ENCODE measurements at places on chromosomes 6 and 20. TPM values are rescaled to one million over a fixed set of nuclear protein-coding genes. Genes with fewer than 3 reads are reported as not detected.
A peak's percentile ranks its signal among the peaks of the same experiment; 100 is the strongest.

The PLA2G7 gene
- total RNA-seq = not detected

GRCh38 chr6:108165714-108166663 is at the start of gene NR2E1:
TSS of gene NR2E1 (plus strand) at chr6:108166022. CDS start at chr6:108166766, 744 bp downstream.
- peak; percentile 17 for DNase-seq

DNA sequence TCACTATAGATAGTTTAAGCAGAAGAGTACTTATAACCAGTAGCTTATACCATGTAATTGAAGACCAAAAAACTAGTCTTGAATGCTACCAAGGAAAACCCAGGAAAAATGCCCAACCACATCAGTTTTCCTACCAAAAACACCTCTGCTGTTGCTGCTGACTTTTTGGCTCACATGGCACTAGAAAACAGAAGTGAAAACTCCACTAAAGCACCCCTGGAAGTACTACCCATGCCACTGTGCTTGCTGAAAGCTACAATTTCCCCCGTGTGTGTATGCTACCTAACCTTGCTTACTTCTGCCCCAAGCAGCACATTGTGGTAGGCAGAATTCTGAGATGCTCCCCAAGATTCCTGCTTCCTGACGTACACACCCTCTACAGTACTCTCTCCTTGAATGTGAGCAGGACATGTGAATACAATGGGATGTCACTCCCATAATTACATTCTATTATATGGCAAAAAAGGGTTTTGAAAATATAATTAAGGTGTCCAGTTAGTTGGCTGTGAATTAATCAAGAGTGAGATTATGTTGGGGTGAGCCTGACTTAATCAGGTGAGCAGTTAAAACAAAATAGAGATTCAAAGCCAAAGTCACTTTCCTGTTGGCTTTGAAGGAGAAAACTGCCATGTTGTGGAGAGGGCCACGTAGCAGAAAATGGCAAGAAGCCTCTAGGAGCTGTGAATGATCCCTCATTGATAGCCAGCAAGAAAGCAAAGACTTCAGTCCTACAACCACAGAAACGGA is 209.8 kb upstream of the MARCKS start:
- no peak for DNase-seq

The LY86 gene
- total RNA-seq = 0.96 TPM

GRCh38 chr6:45156075-45156474 is 172.1 kb upstream of the RUNX2 start:
- no peak for DNase-seq

- no peak for DNase-seq
Observed at GRCh38 chr20:24321973-24322372, 147.5 kb upstream of the SYNDIG1 start.

DNA sequence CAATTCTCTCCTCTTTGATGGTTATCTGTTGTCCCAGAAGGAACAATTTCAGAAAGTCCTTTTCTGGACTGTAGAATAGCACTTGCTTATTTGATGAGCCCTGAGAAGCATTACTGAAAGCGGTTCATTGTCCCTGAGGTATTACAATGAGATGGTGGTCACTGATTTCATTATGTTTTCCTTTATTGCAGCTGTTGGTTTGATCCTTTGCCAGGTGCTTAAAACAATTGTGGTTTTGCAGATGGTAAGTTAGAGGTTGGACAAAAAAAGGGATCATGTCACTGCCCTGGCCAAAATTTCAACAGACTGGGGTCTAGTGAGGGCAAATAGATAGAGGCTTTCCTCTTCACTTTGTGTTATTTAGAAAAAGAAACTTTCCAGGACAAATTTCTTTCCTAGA is 61.9 kb downstream of the ESR1 start:
- no peak for DNase-seq

DNA sequence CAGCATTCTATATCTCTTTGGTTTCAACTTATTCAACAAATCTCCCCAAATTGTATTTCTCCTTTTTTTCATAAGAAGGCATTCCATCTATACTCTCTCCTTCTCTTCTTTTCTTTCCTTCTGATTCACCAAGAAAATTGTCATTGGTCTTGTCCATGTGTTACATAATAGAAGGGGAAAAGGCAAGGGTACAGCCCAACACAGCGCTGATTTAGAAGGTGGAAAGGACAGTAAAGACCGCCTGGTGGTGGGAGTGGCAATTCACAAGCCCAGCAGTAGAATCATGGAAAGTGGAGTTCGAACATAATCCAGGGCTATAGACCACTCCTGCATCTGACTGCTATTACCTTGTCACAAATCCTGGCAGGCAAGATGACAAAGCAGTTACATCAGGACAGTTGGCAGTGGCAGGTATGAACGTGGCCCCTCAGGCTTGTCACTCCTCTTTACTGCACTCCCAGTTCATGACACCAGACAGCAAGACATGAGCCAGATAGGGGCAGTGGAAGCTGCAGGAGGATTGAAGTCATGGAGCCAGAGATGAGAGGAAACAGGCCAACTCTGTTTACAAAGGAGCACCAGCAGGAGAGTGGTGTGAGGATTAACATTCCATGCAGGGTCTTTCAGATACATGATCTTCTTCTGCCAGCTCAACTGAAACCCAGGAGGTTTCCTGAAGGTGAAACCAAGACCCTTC is 2.1 kb upstream of the TNFAIP3 start:
- no peak for DNase-seq

DNA sequence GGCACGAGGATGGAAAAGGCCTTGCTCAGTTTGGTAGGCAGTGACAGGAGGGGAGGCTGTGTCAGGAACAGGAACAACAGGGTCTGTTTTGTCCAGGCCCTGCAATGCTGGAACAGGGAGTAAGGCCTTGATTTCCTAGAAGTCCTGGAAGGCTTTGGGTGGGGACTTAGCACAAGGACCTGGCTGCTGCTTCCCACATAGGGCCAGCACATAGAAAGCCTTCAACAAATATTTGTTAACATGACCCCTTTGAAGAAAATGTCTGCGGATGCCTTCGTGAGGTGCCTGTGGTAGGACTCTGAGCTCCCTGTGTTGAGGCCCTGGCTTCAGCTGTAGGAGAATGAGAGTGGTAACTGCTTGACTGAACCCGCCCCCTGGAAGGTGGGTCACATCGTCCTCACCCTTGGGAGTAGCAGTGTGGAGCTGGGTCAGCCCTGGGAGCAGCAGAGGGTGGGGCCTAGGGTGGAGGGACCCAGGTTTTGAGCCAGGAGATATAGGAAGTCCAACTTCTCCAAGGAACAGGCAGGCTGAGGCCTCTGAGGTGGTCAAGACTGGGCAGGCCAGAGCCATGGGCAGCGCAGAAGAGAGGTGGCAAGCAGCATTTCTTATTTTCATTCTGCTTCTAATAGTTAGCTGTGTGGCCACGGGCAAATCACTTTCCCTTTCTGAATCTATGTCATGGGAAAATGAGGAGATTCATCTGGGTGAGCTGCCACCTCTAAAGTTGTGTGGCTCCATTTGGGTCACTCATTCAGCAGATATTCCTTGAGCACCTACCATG is 50.0 kb downstream of the CNBD2 start:
- DNase-seq = no peak

DNA sequence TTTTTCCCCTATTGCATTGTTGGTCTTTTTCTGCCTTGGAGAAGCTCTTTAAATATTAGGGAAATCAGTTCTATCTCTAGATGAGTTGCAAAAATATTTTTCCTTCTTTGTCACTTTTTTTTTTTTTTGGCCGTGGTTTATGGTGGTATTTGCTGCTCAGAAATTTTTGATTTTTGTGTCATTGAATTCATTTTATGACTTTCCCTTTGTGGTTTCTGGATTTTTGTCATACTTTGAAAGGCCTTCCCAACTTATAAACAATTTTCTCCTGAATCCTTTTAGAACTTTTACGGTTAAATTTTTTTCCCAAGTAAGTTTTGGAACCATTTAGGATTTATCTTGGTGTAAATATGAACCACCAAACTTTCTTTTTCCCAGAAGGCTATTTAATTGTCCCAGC is 145.6 kb downstream of the GJA10 start:
- DNase-seq = no peak

- DNase-seq = no peak
Observed at GRCh38 chr20:62368392-62368975, 1.4 kb upstream of the LAMA5 start.

The MTHFD1L gene
- total RNA-seq = 71.3 TPM

The RBPJL gene
- not detected for total RNA-seq

The RFX6 gene
- not detected for total RNA-seq

The PACRG gene
- total RNA-seq = 0.43 TPM

DNA sequence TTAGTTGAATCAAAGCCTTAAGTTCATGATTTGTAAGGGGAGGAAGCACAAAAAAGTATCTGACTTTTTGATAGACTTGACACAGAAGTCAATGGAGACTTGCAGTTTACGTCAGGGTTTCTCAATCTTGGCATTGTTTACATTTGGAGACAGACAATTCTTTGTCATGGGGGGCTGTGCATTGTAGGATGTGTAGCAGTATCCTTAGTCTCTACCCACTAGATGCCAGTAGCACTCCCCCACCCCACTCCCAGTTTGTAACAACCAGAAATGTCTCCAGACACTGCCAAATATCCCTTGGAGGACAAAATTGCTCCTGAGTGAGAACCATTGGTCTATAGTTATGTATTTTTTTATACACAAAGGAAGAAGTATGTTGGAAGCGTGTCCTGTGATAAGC is 434.1 kb downstream of the RFPL4B start:
- no peak for DNase-seq

DNA sequence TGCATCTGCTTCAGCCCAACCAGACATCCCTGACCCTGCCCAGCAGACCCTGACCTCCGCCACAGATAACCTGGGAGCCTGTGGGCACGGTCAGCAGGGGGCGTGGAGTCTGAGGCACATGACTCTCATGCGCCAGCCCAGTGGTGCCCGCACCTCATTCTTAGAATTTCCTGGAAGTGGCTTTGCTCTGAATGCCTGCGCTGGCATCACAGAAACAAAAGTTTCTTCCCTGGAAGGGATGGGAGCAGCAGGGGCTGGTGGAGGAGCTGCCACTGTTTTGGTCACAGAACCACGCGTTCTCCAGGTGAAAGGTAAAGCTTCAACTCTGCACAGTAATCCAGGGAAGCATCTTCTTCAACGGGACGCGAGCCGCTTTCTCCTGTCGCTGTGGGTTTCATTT is 67.9 kb upstream of the DUSP22 start:
- no peak for DNase-seq

The GUCA1A gene
- total RNA-seq = 0.14 TPM

The GPR63 gene
- total RNA-seq = 0.41 TPM

DNA sequence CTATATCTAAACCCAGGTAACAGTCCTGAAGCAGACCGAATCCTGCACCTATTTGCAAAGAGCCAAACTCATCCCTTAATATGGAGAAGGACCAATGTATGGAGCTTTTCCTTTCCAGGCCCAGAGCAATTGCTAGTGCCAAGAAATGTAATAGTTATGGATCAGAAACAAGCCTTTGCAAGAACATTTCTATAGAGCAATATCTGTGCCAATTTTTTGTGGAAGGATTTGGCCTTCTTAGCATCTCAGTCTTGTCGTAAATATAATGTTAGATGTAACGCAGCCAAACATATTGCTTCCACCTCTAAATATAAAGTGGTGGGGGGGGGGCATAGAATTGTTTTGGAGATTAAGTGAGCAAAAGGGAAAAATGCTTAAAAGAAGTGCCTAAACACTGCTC is 2.7 kb downstream of the KIAA0408 start:
- DNase-seq = no peak

DNA sequence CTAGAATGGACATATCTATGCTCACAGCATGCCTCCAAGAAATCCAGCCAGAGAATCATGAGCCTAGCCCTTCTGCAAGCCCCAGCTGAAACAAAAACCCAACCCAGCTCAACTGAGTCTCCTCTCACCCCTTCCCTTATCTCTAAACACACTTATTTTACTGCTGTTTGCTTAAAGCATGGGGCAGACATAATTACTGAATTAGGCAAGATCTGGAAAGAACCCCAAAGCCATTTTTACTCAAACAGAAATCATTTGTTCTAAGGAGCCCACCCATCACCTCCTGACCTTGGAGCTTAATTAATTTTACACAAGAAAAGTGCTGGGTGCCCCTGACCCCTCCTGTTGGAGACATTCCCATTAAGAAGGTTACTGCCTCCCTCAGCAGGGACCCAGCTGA is 291.6 kb downstream of the MAFB start:
- DNase-seq = no peak

The TTLL9 gene
- not detected for total RNA-seq

- DNase-seq = no peak
Observed at GRCh38 chr20:59938221-59938620, 1.9 kb downstream of the PPP1R3D start.

DNA sequence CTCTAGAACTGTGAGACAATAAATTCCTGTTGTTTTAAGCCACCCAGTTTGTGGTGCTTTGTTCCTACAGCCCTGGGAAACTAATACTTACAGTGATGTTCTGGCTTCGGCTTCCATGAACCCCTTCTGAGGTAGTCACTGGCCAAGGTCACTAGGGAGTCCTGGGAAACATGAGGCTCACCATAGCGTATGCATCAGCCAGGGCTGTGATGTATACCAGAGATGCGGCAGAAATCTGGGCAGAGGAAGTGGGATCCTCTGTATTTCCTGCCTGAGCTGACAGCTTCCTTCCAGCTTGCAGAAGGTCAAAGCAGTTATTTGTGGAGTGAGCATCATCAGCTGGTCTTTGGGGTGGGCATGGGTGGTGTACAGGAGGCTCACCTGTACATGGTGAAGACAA is 27.9 kb downstream of the KAT14 start:
- DNase-seq = no peak

The GPLD1 gene
- total RNA-seq = 0.99 TPM

- DNase-seq = no peak
Observed at GRCh38 chr20:16701296-16701695, 28.5 kb upstream of the SNRPB2 start.

DNA sequence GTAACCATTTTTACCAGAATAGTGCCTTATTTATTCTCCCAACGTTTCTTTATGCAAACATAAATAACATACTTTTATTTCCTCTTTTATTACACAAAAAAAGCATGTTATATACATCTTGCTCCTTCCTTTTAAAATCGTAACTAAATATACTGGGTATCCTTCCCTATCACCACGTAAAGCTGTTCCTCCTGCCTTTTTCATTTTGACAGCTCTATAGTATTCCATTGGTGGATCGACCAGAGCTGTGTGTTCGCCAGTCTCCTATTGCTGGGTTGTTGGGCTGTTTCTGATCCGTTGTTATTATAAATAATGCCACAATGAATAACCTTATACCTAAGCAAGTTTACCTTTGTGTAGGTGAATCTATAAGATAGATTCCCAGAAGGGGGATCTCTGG is 46.9 kb upstream of the DDR1 start:
- DNase-seq = no peak

The BTNL2 gene
- total RNA-seq = not detected

- DNase-seq = no peak
Observed at GRCh38 chr20:44583157-44583556, 778 bp downstream of the PKIG start.

GRCh38 chr6:169223006-169223405 is 30.6 kb downstream of the THBS2 start:
- no peak for DNase-seq

GRCh38 chr6:155455766-155456165 is at the start of gene NOX3:
TSS of gene NOX3 (minus strand) at chr6:155455839. CDS start at chr6:155455800, 39 bp downstream.
- DNase-seq = no peak

DNA sequence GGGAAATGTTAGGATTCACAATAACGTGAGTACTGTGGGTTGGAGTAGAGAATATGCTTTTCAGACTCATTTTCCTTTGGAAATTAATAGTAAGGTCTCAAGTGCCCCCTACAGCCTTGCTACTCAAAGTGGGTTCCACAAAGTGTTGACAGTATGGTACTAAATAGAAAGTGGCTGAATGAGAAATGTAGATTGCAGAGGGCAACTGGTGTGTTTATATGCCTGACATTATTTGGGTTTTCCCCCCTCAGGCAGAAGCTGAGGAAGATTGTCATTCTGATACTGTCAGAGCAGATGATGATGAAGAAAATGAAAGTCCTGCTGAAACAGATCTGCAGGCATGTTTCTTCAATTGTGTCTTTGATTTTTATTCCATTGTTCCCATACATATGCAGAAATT is 5.6 kb downstream of the FBXO9 start:
- no peak for DNase-seq

Data from activated naive CD4-positive, alpha-beta T cell treated with anti-CD3 and anti-CD28 coated beads, Interleukin-2, amount 50 U/mL, for 72 hours (primary cell).